ENCODE measurements at places on chromosomes 5 and 9.

GRCh38 chr5:6604946-6605345 is 27.9 kb downstream of the NSUN2 start:
- DNase-seq: no peak

DNA sequence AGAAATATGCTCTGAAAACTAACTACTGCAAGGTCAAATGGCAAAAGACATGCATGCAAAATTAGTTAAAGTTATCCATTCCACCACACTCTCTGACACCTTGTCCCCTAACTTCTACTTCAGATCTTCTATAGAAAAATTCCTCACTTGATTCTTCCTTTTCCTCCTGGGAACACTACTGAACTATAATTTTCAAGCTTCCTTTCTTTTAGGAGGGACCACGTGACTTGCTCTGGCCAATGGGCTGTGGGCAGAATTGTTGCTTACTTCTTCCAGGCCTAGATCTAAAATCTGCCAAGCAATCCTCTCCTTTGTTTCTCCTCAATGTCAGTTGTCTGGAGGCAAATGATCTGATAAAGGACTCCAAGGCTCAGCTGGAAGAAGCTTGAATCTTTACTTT is 441.0 kb downstream of the CDK5RAP2 start:
- no peak for DNase-seq

DNA sequence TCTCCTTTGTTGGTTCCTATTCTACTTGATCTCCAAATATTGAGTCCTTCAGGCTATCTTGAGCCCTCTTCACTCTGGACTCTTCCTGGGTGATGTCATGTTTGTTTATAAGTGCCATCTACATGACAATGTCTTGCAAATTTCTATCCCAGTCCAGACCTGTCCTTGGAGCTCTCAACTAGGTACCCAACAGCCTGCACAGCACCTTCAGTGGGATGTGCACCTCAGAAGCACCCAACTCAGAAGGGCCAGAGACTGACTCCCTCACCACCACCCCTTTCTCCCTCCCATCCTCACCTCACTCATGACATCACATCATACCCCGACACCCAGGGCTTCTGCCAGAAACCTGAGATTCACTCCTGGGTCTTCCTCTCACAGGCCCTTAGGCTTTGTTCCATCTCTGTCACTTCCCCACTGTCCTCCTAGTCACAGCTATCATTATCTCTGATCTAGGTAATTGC is 14.4 kb downstream of the TXN start:
- no peak for DNase-seq

- DNase-seq: no peak
Observed at GRCh38 chr5:67827541-67827940, 388.0 kb upstream of the PIK3R1 start.

GRCh38 chr9:112751056-112751795 is 666 bp downstream of the SNX30 start:
- no peak for DNase-seq

DNA sequence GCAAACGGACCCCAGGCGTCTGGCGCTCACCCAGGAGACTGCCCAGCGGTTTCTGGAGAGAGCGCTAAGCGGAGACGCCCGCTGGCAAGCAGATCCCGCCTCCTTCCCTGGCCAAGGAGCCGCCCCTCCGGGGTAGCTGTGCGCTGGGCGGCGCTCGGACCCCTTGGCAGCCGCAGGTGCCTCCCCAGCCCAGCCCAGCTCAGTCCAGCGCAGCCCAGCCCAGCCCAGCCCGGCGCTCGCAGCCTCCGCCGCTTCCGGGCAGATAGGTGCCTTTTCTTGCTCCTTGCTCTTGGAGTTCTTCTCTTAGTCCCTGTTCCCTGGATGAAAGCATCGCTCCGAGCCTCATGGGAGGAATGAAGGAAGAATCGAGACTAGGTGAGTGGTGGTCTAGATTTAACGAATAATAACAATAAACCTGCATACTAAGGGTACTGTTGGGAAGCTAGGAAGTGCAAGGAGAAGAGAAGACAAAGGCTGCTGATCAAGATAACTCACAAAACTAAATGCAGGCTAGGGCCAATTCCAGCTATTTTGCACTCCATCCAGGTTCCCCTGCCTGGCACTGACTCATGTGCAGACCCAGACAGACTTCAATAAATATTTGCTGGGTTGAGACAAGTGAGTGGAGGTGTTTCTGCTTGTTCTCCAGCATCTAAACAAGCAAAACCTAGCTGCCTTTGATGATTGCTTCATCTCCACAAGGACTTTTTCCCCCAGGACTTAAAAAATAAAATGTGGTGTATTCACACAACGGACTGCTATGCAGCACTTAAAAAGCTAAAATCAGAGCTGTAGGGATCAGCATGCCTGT is at the start of gene STK32A:
Gene STK32A (plus strand): TSS at position 202 of the 811 bp plus-strand sequence. CDS start 4,609 bp downstream, outside the sequence.
- no peak for DNase-seq

DNA sequence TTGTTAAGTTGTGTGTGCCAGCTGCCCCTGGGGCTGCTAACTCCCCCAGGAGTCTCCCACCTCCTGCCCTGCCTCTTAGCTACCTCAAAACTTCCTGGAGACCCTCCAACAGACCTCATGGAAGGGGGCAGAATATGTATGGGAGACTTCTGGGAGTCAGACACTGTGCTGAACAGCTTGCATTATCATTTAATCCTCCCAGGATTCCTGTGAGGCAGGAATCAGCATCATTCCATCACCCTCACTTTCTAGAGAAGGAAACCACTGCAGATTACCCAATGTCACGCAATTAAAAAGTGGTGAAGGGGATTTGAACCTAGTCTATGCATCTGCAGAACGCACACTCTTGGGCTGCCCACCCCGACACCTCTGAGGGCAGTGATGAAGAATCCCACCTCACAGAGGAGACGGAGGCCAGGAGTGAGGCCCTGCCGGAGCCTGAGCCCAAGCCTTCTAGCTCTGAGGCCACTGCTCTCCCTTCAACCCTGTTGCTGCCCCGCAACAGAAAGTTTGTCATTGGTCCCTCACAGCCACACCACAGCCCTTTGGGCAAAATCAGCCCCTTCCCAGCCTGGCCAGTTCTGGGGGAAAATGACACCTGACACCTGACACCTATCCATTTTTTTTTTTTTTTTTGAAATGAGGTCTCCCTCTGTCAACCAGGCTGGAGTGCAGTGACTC is 30.3 kb upstream of the IL17B start:
- DNase-seq: no peak

- no peak for DNase-seq
Observed at GRCh38 chr9:87671478-87671877, 54.4 kb upstream of the CTSL start.

- no peak for DNase-seq
Observed at GRCh38 chr9:93059715-93060578, 1.4 kb downstream of the SUSD3 start.

DNA sequence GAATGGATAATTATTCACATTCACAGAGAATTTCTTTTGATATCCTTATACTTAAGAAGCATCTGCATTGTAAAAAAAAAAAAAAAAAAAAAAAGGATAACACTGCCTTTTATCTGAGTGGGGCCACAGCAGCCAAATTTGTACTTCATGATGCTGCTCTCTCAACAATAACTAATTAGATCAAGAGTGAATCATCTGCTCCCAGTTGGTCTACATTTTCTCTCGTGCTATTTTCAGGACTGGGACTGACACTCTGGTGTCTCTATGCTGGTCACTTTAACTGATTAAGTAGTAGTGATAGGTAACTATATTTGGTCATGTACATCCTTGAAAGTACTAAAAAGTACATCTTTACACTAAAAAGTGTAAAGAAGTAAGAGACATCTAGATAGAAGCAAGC is 90.1 kb downstream of the RFX3 start:
- DNase-seq: no peak

GRCh38 chr5:157106630-157107461 is 2.0 kb downstream of the HAVCR2 start:
- no peak for DNase-seq

DNA sequence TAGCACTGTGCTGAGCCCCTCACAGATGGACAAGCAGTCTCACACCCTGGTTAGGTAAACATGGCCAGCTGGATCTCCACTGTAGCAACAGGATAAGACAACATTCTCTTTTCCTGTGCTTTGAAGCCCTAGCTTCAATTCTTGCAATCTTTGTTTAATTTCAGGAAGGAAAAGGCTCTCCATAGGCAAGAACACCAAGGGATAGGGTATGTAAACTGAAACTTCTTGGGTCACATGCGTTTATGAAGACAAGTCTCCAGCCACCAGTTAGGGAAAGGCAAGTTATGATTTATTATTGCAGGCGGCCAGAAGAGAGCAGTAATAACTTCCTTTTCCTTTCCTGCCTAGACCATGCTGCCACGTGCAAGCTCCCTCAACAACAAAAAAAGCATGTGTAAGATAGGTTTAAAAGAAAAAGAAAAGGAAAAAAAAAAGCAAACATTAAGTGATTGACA is 50.1 kb upstream of the POU5F2 start:
- DNase-seq: no peak

DNA sequence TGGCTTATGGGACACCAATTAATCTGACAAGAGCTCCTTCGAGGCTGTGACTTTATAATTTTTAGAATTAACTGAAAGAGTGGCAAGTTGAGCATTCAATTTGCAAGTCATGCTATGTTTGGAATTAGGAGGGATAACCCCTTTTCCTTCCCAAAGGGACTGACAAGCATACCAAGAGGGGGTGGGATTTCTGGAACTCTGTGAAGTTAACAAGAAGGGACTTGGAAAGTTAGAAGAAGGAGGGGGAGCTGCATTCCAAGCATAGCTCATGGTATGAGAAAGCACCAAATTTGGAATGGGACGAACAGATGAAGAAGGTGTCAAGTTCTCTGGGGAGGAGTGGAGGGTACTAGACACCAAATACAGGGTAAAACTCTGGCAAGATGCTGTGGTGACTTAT is 8.9 kb upstream of the PALM2AKAP2 start:
- no peak for DNase-seq

GRCh38 chr5:32785611-32786254 is 74.6 kb downstream of the NPR3 start:
- no peak for DNase-seq

DNA sequence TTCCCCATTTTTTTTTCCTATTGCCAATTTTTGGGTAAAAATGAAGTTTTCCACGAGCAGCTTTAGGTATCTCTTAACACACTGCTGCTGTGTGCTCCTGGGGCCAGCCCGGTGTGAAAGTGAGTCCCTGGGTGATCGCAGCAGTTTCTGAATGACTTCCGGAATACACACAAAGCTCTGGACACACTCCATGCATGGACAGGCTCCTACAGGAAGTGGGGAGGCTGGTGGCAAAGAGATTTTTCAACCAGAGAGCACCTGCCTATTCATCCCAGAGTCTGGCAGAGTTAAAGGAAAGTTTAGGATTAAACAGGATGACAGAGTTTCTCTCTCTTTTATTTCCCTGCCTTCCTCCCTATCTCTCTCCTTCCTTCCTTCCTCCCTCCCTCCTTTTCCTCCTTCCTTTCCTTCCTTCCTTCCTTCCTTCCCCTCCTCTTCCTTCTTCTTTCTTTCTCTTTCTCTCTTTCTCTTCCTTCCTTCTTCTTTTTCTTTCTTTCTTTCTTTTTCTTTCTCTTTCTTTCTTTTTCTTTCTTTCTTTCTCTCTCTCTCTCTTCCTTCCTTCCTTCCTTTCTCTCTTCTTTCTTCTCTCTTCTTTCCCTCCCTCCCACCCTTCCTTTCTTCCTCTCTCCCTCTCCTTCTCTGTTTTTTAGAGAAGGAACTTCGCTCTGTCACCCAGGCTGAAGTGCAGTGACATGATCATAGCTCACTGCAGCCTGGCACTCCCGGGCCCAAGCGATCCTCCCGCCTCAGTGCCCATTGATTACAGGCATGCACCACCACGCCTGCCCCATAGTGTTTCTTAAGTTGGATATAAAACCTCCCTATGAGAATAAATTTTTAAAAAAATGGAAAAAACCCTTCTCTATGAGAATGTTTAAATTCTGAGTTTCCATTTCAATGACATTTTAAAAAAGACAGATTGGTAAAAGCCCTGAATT is 38.7 kb upstream of the UBTD2 start:
- no peak for DNase-seq

DNA sequence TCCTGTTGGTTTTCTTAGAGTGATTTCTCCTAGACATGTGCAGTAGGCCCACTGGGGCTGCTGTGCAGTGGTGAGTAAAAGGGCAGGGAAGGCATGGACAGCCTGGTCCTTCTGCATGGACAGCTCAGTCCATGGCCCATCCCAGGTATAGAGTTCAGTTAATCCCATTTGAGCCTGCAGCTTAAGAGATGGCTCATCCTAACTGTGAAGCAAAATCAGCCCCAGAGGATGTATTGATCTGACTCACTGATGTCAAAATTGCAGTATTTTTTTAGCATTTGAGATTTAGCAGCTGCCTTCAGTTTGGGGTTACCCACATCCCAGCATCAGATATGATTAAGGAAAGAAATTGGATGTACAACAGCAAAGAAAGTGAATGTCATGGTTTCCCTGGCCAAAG is 93.4 kb downstream of the PDE6A start:
- no peak for DNase-seq

DNA sequence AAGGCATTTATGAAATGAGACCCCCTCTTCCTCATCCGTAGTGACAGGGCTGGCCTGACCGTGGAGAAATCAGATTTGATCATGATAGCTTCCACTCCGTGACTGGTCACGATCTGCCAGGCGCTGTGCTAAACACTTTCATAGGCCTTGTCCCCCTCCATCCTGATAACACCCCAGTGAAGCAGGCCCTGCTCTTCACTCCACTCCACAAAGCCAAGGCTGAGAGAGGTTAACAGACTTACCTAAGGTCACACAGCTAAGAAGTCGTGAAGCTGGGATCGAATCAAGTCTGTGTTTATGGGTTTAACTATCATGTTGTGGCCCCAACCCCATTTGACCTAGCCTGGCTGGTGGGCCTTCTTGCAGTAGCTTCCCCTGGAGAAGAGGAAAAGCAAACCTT is 53.3 kb upstream of the IL17B start:
- no peak for DNase-seq

- DNase-seq: no peak
Observed at GRCh38 chr5:173745123-173745522, 128.7 kb upstream of the BOD1 start.

GRCh38 chr9:134066526-134066912 is 1.3 kb downstream of the BRD3 start:
- no peak for DNase-seq

- no peak for DNase-seq
Observed at GRCh38 chr9:19481971-19482404, 73.2 kb downstream of the ACER2 start.

- no peak for DNase-seq
Observed at GRCh38 chr5:150340614-150341255, 16.8 kb upstream of the TCOF1 start.

- DNase-seq: no peak
Observed at GRCh38 chr9:121721058-121721350, 69.6 kb downstream of the DAB2IP start.

- no peak for DNase-seq
Observed at GRCh38 chr9:13598738-13599137, 319.2 kb upstream of the MPDZ start.

DNA sequence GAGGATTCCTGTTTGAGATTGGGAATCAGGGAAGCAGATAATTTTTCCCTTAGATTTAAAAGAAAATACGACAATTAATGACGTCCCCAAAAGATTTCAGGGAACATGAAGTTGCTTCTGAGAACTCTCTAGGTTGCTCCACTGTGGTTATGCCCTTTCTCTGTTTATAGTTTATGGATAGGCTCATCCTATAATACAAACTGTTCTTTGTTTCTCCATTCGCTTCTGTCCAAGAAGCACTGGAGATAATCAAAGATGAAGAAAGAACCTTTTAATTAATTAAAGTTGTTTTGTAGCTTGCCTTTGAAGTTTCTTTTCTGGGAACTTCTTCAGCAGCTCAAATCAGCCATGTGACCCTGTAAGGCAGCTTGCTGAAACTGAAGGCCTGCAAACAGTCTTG is 87.5 kb downstream of the CHSY3 start:
- DNase-seq: no peak

Measured in stimulated activated CD4-positive, alpha-beta T cell treated with anti-CD3 and anti-CD28 coated beads, Interleukin-1b, Interleukin-23, amount 100 ng/mL, for 1 hour (primary cell).